NCI-H187 (cell line): ENCODE measurements at places on chromosomes 16 and 17.
A peak's percentile ranks its signal among the peaks of the same experiment; 100 is the strongest.

DNA sequence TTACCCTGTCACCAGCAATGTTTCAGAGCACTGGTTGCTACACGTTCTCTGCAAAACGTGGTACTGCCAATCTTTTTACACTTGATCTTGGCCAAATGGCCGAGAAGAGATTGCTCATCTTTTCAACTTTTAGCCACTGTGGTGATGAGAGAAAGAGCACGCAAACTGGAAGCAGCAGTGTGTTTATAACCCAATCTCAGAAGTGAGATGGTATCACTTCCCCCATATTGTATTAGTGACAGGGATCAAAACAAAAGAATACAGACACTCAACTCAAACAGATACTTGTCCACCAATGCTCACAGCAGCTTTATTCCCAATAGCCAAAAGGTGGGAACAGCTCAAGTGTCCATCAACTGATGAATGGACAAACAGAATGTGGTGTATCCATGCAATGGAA lies 72.1 kb upstream of the FA2H start:
- no peak for DNase-seq

DNA sequence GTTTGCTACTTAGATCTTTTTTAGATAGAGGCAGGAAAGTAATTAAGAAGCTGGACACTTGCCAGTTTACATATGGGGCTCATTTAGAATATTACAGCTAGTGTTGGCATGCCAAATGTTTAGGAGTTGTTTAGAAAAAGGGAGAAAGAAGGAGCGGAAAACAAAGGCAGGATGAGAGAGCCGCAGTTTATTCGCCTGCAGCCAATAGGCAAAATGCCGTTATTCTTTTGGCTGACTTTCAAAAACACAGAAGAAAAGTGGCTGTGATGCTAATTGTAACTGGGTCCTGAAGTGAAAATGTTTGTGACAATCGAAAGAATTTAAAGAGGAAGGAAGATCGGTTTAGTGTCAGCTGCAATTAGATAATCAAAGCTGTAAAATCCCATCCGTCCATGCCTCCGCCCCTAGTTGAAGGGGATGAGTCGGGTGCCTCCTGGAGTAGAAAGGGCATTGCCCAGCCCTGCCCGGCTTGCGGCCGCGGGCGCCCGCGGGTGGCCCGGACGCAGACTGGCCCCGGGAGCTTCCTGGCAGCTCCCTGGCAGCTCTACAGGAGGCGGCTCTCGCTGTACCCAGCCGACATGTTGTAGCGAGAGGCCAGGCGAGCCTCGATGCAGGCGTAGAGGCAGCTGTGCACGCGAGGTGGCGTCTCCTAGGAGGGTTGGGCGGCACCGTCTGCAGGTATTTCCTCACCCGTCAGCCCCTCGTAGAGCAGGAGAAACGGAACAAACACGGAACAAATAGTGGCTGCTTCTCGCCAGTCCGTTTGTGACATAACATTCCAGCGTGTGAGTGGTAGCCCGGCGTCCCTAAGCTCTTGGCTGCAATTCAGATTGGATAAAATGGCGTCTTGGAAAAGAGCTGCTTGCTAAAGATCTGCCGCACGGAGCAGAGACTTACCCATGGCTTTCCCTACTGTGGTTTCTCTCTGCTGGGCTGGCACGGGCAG lies 82.2 kb downstream of the TNRC6C start:
- peak; percentile 13 for DNase-seq

DNA sequence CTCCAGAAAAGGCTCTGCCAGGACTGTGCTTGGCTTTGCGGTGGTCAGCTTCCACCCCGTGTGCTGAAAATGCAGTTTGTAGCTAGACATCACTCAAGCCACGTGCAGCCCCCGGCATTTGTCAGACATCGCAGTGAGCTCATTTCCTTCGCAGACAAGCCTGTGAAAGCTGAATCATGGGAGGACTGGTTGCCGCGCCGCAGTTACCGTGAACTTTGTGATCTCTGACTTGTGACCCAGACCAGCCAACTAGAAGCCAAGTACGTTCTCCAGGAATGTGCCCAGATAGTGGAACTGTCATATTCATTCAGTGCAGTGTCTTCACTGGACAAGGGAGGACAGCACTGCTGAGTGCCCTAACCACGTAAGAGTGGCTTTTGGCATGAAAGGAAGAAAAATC lies 58.1 kb downstream of the NDE1 start:
- no peak for DNase-seq

DNA sequence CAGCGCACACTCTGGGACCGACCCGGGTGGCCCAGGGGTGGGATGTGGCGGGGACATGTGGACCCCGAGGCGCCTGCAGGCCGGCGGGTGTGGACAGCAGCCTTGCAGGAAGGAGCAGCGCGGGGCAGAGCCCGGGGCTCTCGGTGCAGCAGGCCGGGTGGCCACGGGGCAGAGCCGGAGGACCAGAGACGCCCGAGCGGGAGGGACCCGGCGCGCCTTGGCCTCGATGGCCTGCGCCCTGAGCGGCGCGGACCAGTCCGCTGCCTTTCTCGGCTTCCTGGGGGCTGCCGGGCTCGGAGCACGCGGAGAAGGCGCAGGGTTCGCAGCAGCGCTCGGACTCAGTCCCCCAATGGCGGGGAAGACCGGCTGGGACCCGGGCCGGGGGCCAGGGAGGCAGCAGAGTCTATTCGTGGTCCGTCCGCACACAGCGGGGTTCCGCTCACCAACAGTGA lies 43.4 kb downstream of the OSBPL7 start:
- no peak for DNase-seq

- no peak for DNase-seq
Observed at GRCh38 chr16:55035029-55035428, 104.4 kb downstream of the IRX5 start.

GRCh38 chr17:58706351-58707140 lies 14.1 kb downstream of the RAD51C start:
- DNase-seq, result no peak

DNA sequence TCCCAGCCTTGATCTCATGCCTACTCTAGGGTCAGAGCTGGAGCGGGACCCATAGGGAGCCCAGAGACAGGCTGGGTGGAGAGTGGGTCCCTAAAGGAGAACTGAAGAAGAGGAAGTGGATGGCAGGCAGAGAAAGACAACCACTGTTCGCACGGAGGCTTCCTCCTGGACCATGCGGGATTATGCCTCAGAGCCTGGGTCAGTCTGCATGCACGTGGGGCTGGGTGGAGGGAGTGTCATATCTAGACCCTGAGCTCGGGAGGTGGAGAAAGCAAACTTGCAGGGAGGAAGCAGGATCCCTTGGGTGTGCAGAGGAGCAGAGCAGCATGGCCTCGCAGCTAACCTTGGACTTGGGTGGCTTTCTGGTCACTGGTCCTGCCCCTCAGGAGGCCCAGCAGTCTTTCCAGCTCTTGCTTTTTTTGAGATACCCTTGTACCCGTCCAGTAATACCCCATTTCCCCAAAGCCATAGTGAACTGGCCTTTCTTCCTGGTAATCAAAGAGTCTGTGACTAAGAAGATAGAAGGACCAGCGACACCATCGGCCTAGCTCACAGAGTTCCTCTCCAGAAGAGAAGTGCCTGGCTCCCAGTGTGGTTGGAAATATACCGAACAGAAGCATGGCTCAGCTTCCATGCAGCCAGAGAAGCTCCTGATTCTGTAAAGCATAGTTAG lies 344.2 kb downstream of the CPPED1 start:
- DNase-seq, result no peak

DNA sequence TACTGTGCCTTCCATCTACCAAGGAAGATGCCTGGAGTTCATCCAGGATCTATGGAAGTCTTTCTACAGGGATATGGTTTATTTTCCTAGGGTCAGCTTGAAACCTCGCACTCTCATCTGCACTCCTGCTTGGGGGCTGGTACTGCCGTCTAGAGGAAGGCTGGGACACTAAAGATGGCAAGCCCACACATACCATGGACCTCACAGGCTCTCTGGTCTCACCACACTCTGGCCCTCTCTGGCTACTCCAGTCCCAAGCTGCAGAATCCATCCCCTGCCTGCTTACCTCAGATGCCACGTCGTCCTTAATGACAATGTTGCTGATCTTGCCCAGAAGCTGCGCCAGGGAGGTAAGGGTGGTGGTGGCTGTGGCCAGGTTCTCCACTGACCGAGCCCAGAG lies 2.1 kb upstream of the UNC119 start:
- no peak for DNase-seq

GRCh38 chr17:47698749-47699535 lies 5.0 kb downstream of the TBKBP1 start:
- DNase-seq, result peak; percentile 7

DNA sequence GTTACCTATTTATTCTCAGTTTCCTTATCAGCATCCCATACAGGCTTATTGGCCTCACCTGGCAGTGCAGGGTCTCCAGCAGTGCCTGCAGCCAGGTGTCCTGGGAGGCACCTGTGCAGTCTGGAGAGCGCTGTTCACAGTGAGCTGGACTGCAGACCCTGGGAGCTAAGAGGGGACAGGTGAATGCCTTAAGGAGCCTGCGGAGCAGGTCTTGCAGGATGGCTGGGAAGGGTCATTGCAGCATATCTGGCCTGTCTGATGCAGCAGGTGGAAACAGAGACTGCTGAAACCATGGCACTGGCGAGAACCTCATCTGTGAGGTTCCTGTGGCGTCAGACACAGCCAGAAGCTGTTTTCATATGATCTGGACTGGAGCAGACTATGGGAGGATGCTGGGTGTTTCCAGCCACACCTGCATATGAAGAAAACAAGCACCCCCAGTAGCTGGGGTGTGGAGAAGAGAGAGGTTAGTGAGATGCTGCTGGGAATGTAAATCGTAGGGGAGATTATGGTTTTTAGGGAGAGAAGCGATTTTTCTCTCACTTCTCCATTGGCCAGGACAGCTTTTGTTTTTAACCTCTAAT lies 77.0 kb downstream of the NTN1 start:
- no peak for DNase-seq

- no peak for DNase-seq
Observed at GRCh38 chr16:28204622-28205021, 7.1 kb downstream of the XPO6 start.

- no peak for DNase-seq
Observed at GRCh38 chr16:55592306-55592705, 25.8 kb downstream of the CAPNS2 start.

DNA sequence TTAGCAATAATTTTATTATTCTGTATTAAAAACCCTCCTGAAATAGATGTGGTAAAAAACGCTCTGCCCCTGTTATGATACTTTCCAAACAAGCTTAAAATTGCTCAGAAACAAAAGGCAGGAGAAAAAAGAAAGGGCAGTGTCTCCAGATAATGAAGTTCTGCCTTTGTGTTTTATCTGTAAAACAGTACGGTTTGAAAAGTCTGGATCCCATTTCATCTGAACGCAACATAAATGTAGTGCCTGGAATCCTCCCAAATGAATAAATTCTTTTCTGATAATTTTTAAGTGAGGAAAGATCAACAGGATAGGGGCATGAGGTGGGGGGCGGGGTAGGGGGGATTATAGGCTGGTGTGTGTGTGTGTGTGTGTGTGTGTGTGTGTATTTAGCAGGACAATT lies 87.5 kb upstream of the SOX9 start:
- DNase-seq, result no peak

DNA sequence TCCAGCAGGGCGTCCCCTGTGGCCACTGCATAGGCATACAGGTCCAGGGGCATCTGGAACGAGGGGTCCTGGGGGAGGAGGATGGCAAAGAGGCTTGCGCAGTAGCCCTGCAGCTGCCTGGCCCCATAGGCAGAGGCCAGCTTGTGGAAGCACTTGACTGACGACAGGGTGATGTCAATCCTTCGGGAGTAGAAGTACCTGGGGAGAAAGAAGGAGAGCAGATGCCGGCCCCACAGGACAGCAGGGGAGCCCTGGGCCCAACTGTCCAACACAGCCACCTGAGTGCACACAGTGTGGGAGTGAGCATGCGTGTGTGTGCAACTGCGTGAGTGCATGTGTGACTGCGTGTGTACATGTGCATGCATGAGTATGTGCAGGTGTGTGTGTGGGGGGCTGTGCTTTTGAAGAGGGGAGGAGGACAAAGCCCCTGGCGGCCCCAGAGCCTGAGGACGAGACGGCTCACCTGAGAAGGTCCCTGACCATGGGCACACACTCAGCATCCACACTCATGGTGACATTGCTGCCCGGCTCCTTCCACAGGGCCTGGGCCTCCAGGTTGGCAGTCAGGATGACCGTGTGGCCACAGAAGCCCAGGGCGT lies 7.1 kb downstream of the LGALS3BP start:
- no peak for DNase-seq

DNA sequence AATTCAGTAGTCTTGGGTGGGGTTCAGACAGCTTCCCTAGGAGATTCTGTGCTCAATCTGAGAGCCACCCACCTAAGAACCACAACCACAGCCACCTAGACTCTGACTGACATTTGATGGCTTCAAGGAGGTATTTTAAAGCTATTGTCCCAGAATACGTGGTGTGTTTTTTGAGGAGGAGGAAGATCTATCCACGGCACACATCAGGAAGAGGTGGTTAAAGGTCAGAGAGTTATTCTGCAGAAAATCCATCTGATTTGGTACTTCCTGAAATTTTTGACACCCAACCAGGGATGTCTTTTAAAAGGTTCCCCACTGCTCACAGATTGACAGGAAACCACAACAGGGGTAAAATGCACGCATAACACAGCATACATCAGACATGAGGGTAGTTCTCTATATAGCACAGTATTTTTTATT lies 25.1 kb downstream of the SMARCE1 start:
- no peak for DNase-seq

DNA sequence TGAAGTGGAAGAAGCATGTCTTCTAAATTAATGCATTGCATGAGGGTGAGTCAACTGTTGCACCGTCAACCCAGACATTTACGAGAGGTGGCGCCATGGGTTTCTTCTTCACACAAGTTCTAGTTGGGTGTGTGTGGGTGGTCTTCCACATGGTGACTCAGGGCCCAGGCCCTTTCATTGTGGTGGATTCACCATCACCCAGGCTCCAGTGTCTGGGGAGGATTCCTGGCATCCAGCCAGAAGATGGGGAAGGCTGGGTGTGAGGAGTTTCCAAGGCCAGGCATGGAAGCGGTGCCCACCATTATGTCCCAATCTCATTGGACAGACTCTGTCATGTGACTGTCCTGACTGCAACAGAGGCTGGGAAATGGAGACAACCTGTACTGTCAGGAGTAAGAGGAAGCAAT lies 21.4 kb upstream of the JPH3 start:
- DNase-seq, result no peak

DNA sequence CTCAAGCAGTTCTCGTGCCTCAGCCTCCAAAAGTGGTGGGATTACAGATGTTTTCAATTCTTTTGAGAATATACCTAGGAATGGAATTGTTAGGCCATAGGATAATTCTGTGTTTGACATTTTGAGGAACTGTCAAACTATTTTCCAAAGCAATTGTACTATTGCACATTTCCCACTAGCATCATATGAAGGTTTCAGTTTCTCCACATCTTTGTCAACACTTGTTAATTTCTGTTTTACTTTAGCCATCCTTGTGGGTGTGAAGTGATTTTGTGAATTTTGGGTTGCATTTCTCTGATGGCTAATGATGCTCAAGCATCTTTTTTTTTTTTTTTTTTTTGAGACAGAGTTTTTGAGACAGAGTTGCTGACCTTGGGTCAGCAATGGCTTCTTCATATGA lies 6.2 kb downstream of the NT5M start:
- DNase-seq, result no peak

DNA sequence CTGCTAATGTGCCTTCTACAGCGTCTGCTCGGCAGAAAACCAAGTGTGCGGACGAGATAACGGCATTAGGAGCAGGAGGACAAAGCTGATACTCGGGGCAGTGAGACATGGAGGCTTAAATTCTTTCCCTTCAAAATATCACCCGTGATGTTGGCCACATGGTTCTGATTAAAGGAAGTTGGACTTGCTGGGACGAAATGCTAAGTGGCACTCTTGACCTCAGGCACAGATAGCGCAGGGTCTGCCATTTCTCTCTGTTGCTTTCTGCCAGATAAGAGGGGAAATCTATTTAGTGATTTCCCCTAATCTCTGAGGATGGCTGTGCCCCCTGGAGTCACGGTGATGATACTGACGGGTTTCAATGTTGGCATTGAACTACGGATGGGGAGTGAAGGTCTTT lies 509.6 kb upstream of the EEF2KMT start:
- no peak for DNase-seq
